ENCODE measurements at places on chromosomes 7 and 10.

DNA sequence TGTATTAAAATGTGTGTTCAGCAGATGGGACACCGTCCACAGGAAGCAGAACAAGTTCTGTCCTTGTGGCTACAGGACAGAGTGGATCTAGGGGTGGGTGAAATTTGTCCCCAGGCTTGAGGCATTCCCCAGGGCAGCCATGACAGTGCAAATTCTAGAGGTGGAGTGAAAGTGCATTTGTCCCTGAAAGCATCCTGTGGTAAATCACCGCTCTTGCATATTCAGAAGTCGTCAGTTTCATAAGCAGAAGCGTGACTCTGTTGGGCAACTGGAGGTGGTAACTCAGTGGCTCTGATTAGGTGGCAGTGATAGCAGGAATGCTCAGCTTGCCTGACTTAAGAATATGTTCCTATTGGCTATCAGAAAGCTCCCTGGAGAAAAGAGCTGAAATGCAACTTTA is 96.6 kb downstream of the SNX10 start:
- DNase-seq = peak; percentile 77

DNA sequence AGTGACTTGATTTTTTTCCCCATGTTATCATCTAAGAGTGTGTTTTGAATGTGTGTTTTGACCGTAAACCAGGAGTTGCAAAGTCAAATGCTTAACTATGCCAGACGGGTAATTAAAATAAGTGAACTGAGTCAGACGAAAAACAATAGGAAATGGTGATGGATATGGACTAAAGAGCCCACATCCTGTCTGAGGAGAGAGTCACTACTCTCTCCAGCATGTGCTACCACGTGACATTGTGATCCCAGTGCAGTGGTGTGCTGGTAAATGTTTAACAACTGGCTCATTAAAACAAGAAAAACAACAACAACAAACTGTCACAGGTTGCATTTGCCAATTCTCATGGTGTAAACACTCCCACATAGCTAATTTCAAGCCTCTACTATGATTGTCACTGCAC is 164.3 kb downstream of the SUGCT start:
- no peak for DNase-seq

GRCh38 chr10:100349672-100350071 is 2.6 kb downstream of the SCD start:
- DNase-seq = no peak

- peak; percentile 57 for DNase-seq
Observed at GRCh38 chr7:143248761-143249354, 14.4 kb upstream of the GSTK1 start.

DNA sequence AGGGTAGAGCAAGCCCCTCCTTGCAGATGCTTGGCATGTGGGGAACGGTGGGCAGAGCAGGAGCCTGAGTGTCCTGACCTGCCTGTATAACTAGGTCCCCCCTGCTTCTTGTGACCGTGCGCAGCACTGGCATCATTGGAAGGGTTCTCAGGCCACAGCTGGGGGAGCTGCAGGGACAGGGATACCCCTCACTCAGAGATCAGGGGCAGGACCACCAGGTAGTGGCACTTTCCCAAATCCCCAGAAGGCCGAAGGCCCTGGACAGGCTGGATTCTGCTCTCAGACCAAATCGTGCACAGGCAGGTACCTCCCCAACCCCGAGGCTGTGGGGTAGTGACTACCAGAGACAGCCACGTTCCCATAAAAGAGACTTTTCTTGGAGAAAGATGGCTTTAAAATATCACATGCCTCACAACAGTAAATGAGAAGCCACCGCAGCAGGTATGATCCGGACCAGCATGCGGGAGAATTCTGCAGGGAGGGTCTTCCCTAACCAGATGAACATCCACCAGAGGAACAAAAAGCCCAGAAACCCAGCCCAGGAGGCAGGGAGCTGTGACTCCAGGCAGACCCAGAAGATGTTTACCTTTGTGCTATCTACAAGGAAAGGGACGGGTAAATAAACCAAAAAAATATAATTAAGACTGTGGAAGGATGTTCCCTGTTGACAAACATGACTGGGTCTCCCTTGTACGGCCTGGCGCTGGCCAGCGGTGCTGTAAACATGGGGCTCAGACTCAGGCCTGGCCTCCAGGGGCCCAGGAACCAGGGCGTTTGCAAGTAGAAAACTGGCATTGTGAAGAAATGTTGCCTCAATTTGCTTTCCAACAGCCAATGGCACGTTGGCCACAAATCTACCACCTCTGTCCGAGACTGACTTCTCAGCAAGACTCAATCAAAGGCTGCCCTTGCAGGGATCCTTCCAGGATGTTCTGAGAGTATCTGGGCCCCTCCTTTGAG is 180.0 kb downstream of the TNS3 start:
- DNase-seq = no peak

DNA sequence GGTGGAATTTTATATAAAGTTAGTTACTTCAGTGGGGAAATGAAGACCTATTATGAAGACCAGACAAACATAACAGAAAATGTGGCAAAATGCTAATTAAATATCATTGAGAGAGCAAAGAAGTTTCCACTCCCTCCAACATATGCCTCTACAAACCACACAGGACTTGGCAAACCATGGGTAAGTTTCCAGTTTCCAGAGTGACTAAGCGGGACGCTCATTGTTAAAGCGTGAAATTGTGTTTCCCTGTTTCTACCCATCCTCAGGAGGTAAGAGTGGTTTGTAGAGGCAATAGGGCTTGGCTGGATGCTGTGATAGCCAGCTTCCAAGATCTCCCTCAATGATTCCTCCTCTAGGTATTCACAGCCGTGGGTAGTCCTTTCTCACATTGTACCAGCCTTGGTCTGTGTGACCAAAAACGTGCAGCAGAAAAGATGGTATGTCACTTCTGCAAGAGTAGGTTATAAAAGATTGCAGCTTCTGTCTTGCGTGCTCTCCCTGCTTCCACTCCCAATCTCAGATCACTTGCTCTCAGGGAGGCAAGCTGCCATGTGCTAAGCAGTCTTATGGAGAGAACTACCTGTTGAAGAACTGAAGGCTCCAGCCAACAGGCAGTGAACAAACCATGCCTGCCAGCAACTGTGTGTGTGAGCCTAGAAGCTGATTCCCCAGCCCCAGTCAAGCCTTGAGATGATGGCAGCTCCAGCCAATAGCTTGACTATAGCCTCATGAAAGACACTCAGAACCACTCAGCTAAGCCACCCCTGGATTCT is 35.7 kb downstream of the CBX3 start:
- peak; percentile 23 for DNase-seq

- DNase-seq = no peak
Observed at GRCh38 chr7:44050915-44051560, 6.5 kb downstream of the DBNL start.

DNA sequence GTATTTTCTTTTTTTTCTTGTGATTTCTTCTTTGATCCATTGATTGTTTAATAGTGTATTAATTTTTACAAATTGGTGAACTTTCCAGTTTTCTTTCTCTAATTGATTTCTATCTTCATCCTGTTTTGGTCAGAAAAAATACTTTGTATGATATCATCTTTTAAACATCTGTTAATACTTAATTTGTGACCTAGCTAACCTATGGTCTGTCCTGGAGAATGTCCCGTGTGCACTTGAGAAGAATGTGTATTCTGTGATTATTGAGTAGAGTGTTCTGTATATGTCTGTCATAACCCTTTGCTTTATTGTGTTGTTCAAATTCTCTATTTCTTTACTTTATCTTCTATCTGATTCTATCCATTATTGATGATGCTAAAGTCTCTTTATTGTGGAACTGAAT is 65.8 kb upstream of the ZEB1 start:
- DNase-seq = no peak

- peak; percentile 17 for DNase-seq
Observed at GRCh38 chr7:30543813-30544525, 39.3 kb upstream of the GGCT start.

GRCh38 chr10:51010977-51011376 is 63.3 kb upstream of the PRKG1 start:
- DNase-seq = peak; percentile 18
